Type B pancreatic cell (in vitro differentiated cells): ENCODE measurements at places on chromosomes 13 and 19. TPM values are rescaled to one million over a fixed set of nuclear protein-coding genes. Genes with fewer than 3 reads are reported as not detected.

The PLPP2 gene
- total RNA-seq: 7.6 and 8.6 TPM in 2 replicates

The TNFSF13B gene
- 0.45 and 1.8 TPM in 2 replicates for total RNA-seq

The TNFSF9 gene
- 1.3 and 3.4 TPM in 2 replicates for total RNA-seq

The RFPL4AL1 gene
- not detected in 2 replicates for total RNA-seq

The CGB3 gene
- total RNA-seq: 6.1 TPM in 1 of 2 replicates, not detected in the other

The ZNF575 gene
- 1.8 and 2.6 TPM in 2 replicates for total RNA-seq

- DNase-seq: no peak
Observed at GRCh38 chr13:27853335-27853734, 61.1 kb downstream of the GSX1 start.

- no peak for DNase-seq
Observed at GRCh38 chr19:42276821-42277220, 7.8 kb downstream of the CIC start.

- no peak for DNase-seq
Observed at GRCh38 chr13:112984501-112984900, 15.5 kb downstream of the MCF2L start.

DNA sequence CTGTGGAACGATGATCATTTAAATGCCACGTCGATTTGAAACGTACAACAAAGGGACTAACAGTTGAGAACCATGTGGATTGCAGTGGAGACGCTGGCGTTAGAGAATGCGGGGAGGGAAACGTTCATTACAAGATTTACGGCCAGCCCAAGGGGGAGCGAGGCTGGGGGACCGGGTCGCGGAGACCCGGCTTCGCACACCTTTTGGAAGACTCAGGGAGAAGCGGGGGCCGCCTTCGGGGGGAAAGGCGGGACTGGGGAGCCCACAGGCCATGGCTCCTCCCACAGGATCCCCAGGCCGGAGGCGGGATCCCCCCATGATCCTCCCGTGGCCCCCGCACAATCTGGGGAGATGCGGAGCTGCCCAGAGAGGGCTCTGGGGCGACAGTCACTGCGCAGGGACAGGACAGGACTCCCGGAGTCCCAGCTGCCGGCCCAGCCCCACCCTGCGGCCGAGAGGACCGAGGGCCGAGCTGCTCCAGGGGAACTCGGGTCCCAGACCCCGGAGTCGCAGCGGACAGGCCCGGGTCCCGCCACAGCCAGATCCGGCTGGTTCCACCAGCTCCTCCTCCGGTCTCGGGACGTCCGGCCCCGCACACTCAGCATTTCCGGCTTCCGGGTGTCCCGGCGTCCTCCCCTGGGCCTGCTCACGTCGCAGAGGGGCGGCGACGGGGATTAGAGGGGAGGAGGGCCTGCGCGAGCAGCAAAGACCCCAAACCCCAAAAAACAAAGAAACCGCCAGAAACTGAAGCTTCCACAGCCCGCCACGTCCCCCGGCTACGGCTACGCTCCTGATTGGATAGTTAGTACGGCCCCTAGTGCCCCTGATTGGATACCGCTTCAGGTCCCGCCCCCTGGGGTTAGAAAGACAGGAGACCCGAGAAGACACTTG is 21.1 kb upstream of the OR10H1 start:
- no peak for DNase-seq

- no peak for DNase-seq
Observed at GRCh38 chr13:59730026-59730425, 433.7 kb downstream of the DIAPH3 start.

DNA sequence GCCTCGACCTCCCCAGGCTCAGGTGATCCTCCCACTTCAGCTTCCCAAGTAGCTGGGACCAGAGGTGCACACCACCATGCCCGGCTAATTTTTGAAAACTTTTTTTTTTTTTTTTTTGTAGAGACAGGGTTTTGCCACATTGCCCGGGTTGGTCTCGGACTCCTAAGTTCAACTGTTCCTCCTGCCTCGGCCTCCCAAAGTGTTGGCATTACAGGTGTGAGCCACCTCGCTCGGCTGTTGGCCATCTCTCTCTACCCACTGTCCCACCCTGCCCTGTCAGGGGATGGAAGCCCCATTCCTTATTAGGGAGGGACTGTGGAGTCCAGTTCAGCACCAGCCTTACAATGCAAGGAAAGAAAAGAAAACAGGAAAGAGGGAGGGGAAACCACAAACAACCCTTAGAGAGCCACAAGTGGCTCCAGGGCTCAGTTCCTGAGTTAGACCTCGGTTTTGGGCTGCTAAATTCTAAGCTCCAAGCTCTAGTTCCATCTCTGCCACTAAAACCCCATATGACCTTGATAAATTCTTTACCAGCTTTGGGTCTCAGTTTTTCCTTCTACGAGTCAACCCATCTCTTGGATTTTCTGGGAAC is 31.7 kb downstream of the ACTL9 start:
- no peak for DNase-seq

GRCh38 chr13:26881154-26881553 is 120.6 kb upstream of the GPR12 start:
- no peak for DNase-seq

DNA sequence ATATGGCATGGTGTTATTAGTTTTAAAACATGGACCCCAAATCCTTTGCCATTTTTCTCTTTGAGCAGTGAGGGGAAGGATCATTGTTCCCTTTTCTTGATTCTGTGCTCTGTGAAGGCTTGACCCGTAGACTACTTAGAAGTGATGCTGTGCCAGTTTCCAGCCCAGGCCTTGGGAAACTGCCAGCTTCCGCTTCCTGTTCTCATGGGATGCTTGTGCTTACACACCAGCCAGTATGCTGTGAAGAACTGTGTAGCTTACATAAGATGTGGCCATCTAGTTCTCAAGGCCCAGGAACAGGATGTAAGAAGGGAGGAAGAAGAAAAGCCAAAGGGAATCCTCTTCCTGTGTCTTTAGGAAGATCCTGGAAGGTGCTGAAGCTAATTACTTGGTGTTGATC is 180.9 kb downstream of the PCCA start:
- DNase-seq: no peak

GRCh38 chr19:48455908-48456562 is 661 bp downstream of the KCNJ14 start:
- no peak for DNase-seq

- no peak for DNase-seq
Observed at GRCh38 chr13:104086759-104087158, 1020.5 kb upstream of the SLC10A2 start.

- no peak for DNase-seq
Observed at GRCh38 chr13:112392719-112393118, 16.6 kb downstream of the SPACA7 start.

- no peak for DNase-seq
Observed at GRCh38 chr19:1748115-1748872, 5.0 kb upstream of the ONECUT3 start.

DNA sequence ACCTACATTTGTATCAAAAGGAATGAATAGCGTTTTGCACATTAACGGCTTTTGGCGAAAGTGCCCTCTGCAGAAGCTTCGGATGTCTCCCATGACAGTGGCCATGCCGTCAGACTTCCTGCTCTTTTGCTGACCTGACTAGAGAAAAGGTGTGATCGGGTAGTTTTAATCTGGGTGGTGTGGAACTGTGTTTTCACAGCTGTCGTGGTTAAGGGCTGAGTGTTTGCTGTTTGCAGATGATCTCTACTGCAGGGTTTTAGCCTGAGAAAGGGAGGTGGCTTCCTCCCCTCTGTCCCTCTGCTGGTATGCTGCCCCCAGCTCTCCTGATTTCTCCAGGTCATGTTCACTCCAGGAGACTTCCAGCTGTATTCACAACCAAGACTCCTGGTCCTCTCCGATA is 22.4 kb downstream of the ZNF71 start:
- DNase-seq: no peak

DNA sequence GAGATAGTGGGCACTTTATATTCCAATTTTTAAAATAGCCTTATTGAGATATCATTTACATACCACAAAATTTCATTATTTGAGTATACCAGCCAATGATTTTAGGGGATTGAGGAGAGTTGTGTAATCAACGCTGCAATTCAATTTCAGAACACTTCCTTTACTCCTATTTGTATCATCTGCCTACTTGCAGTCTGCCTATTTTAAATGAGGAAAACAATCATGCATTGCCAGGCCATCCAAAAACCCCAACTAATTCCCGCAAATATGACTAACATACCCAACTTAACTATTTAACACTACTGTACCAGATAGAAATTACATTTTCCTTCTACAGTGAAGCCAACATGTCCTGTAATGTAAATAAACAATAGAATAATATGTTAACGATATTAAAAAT is 26.7 kb downstream of the CAB39L start:
- DNase-seq: no peak

DNA sequence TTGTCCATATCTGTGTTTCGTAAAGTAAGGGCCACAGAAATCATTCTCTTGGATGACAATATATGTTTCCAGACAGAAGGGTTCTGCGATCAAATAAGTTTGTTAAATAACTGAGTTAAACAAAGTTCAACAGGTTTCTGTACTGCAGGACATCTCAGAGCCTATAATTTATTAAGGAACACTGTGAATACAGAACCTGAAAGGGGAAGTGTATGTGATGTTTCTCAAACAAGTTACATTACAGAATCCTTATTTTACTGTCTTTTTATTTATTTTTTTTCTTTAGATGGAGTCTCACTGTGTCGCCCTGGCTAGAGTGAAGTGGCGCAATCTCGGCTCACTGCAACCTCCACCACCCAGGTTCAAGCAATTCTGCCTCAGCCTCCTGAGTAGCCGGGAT is 55.4 kb upstream of the GTF2F2 start:
- no peak for DNase-seq
